ENCODE measurements at places on chromosomes 2 and 18.

DNA sequence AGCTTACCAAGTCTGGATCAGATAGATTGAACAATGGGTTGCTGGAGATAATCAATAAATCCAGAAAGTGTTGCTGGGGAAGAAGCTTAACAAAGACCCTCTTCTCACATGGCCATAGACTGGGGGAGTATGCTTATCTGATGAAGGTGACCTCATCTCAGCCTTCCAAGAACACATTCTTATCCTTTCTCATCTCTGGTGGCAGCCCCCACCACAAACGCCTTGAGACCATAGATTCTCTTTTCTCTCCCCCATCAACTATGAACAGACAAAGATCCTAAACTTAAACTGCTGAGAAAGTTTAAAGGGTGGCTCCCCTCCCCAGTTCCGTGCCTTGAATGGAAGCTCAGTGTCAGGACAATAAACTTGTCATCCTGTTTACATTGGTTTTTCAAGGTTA is 428.7 kb upstream of the TRIB2 start:
- DNase-seq = no peak

DNA sequence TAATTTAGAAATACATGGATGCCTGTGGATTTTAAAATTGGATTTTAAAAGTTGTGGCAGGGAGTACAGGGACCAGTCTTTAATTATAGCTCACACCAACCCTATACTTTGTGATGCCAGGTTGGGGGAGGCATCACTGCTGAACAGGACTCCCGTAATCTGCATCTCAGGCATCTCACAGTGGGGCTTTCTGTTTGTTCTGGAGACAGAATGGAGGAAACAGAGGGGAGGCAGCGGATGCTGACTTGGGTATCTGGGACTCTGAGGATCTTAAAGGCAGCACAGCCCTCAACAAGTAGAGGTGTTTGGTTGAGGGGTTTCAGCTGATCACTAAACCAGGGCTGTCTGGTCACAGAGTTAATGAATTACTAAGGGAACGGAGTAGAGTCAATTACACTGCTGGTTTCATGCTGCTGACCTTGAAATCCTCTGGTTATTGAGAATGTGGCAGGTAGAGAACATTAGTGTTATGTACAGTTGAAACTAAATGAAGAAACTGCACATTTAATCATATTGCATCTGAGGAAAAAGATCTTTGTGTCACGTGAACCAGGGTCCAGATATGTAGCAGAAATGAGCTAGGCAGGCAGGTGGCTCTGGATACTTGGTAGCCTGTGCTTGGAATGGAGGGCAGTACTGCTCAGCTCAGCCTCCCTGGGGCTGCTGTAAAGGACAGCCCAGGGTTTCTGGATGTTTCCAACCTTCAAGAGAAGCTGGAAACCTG is 40.3 kb downstream of the FHOD3 start:
- DNase-seq = no peak

- no peak for DNase-seq
Observed at GRCh38 chr2:160614391-160614790, 120.8 kb upstream of the RBMS1 start.

DNA sequence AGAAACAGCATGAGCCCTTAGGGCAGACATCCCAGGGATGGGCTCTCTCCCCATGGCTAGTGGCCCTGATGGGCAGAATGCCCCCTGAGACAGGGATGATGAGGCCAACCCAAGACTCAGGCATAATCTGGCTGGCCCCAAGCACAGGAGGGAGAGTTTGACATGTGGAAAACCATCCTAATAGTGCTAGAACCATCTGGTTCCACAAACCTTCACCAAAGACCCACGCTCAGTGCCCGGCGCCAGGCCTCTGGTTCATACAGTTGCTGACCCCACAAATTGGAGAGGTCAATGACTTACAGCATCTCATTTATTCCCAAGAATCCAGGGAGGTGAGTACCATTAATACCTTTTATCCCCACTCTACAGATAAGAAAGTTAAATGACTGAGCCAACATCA is 95.5 kb downstream of the TNS1 start:
- DNase-seq = no peak

GRCh38 chr2:193315428-193316091 is 1120.8 kb upstream of the TMEFF2 start:
- no peak for DNase-seq

DNA sequence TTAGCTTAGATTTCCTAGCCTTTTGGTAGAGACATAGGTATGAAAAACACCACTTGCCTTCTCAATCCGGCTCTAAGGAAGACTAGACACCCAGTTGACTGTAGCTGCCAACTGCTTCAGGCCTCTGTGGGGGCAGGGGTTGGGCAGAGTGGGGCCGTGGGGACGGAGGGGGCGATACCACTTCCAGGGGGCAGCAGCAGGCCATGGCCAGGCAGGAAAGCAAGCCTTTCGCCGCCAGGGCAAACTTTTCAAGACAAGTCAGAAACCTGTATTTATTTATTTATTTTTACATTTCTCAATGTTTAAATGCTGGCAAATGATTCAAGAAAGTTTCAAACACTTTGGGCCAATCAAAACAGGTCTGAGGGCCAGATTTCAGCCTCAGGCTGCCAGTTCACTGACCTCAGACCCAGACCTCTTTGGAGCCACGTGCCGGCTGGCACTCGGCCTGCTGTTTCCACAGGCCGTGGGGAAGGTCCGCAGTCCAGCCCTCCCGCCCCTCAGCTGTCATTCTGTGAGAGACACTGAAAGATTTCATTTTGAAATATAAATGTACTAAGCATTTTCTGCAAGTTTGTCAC is 63.8 kb downstream of the MEX3C start:
- DNase-seq = no peak

DNA sequence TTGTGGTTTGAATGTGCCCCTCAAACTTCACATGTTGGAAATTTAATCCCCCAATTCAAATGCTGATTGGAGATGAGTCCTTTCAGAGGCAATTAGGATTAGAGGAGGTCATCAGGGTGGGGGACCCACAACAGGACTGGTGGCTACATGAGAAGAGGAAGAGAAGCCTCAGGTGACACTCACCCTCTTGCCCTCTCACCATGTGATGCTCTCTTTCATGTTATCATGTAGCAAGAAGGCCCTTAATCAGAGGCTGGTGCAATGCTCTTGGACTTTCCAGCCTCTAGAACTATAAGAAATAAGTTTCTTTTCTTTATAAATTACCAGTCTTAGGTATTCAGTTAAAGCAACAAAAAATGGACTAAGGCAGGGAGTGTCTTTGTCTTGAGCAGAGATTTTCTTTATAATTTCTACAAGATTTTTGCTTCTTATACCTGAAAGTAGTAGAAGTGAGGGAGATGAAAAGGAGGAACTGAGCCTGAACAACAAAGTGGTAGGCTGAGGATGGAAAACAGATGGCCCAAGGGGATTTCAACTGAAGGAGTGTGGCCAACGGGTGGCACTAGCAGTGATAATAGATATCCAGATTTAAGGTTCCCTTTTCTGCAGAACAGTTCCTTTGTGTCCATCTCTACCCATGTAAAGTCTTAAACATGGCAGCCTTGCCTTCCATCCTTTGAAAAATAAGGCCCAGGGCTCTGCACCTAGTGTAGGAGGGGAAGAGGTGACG is 49.2 kb upstream of the TGIF1 start:
- DNase-seq = no peak

DNA sequence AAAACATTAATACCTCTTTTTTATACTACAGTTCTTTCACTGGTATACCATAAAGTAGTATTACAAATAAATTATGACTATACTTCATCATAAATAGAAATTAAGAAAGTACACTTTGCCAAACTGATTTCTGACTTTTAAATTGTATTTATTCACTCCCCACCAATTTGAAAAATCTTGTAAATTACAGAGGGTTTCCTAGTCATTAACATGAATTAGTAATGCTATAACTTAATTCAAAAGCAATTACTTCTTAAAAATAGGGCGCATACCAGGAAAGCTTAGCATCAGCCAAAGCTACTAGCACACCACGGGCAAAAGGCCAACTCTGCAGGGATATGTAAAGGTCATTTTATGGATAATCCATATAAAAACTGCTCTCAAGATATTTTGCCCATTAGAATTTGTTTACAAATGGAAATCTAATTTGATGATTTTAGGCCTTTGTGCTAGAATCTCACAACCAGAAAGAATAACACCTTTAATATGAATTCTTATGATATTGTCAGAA is 142.3 kb downstream of the PIGN start:
- DNase-seq = no peak

GRCh38 chr2:143877056-143877455 is 642.9 kb downstream of the ZEB2 start:
- DNase-seq = no peak

Data from RWPE1 (cell line).